Myocyte (in vitro differentiated cells): ENCODE measurements at places on chromosomes 4 and X. TPM values are rescaled to one million over a fixed set of nuclear protein-coding genes. Genes with fewer than 3 reads are reported as not detected.
A peak's percentile ranks its signal among the peaks of the same experiment; 100 is the strongest.

Gene NXT2
- total RNA-seq = 7.4 TPM in 2 replicates

Gene PFKFB1
- 0.16 TPM in 1 of 2 replicates, not detected in the other for total RNA-seq

Gene GRIA2
- total RNA-seq = not detected in 2 replicates

Gene FAM184B
- not detected in 2 replicates for total RNA-seq

Gene FGB
- total RNA-seq = not detected in 2 replicates

Gene PLA2G12A
- total RNA-seq = 22.2 and 22.4 TPM in 2 replicates

Gene MAGEB10
- not detected in 2 replicates for total RNA-seq

Gene PTPN13
- under 0.01 and 0.05 TPM in 2 replicates for total RNA-seq

Gene MMRN1
- total RNA-seq = not detected in 2 replicates

GRCh38 chr4:162535121-162535520, 371.3 kb upstream of the FSTL5 start:
- no peak for DNase-seq

GRCh38 chr4:183940864-183941263, 35.8 kb downstream of the STOX2 start:
- no peak for DNase-seq

- peak; percentile 29 for DNase-seq
Measured at GRCh38 chr4:152258804-152259708, 276.8 kb downstream of the FBXW7 start.

DNA sequence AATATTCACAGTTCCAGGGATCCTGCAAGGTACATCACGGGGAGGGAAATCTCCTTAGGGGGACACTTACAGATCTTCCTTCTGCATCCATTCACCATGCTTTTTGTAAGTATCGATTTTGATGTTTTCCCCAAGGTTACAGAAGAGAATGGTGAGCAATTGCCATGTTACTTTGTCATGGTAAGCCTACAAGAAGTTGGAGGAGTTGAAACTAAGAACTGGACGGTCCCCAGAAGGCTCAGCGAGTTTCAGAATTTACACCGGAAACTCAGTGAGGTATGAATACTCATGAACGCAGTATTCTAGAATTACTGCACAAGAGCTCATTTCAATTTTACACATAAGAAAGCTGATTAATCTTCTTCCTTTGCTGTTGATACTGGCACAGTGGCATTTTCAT, 53.9 kb downstream of the LRP2BP start:
- DNase-seq = no peak

GRCh38 chrX:39814391-39814790, 283.4 kb downstream of the BCOR start:
- peak; percentile 36 for DNase-seq

- peak; percentile 51 for DNase-seq
Measured at GRCh38 chr4:2261110-2261852, 628 bp downstream of the MXD4 start.

DNA sequence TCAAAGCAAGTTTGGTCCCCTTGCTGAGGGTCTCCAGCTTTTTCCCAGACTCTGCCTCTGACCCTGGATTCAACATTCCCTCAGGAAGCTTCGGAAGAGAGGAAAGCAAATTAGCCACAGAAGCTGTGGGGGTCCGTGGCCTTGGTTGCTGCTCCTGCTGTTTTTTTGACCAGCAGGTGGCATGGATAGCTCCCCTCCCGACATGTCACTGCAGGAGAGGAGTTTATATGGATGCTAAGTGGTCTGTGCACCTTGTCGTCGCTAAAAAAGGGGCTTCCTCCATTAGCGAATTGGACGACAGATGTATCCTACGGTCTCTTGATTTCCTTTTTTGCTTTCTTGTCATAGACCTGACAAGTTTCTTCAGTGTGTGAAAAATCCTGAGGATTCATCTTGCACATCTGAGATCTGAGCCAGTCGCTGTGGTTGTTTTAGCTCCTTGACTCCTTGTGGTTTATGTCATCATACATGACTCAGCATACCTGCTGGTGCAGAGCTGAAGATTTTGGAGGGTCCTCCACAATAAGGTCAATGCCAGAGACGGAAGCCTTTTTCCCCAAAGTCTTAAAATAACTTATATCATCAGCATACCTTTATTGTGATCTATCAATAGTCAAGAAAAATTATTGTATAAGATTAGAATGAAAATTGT, 70.2 kb downstream of the CD38 start:
- no peak for DNase-seq

DNA sequence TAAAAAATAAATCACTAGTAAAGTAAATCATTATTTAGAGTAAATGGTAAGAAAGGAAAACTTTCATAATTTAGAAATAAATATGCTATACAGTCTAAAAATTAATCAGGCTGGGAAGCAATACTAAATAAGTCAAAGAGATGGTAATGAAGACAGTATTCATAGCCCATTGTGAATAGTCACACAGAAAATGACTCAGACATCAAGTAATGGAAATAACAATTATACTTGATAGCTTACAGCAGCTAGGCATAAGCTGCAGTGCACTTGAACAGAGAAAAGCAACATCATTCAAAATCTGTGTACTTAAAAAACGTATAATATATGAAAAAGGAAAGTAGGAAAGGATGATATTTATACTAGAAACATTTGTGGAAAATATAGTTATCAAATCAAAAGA, 642.5 kb upstream of the GNPDA2 start:
- DNase-seq = no peak

DNA sequence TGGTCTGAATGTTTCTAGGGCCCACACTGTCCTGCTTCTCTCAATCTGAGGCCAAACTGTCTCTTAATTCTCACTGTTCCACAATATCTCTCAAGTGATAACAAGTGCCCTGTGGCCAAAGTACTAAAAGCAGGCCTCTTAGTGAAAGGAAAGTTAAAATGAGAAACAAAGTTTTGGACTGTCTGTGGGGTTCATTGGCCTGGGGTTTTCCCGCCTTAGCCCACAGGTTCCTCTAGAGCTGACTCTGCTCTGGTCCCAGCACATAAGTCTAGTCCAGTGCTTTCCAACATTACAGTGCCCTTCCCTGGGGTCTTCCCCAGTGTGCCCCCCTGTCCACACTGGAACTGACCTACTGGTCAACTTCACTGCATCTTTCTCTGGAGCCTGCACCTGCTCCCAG, 6.3 kb downstream of the MAGEB1 start:
- DNase-seq = no peak

- no peak for DNase-seq
Measured at GRCh38 chr4:109040441-109040840, 262.0 kb downstream of the COL25A1 start.

GRCh38 chrX:115297189-115297588, 7.7 kb downstream of the LUZP4 start:
- no peak for DNase-seq

DNA sequence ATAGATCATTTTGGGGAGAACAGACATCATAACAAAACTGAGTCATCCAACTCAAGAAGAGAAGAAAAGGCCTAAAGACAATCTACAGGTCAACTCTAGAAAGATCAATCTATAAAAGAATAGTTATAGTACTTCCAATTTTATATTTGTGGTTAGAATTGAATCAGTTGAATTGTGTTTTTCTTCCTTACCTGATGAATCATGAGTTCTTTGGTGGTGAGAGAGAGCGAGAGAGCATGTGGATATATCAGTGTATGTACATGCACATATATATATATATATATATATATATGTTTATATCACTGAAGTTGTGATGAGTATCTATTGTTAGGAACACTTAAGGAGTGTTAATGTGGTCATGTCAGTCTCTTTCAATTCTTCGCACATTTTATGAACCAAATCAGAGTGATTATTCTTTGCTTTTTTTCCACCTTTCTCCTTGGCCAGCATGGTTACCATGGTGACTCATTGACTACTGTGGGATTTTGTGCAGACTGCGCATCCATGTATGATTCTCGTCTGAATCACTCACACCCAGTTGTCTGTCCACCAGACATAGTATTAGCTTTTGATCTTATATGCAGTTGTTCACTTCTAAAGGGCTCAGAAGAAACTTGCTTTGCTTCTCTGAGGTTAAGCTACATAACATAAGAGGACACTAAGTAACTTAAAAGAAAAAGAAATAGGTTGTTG, 90.4 kb upstream of the RAB40AL start:
- no peak for DNase-seq

DNA sequence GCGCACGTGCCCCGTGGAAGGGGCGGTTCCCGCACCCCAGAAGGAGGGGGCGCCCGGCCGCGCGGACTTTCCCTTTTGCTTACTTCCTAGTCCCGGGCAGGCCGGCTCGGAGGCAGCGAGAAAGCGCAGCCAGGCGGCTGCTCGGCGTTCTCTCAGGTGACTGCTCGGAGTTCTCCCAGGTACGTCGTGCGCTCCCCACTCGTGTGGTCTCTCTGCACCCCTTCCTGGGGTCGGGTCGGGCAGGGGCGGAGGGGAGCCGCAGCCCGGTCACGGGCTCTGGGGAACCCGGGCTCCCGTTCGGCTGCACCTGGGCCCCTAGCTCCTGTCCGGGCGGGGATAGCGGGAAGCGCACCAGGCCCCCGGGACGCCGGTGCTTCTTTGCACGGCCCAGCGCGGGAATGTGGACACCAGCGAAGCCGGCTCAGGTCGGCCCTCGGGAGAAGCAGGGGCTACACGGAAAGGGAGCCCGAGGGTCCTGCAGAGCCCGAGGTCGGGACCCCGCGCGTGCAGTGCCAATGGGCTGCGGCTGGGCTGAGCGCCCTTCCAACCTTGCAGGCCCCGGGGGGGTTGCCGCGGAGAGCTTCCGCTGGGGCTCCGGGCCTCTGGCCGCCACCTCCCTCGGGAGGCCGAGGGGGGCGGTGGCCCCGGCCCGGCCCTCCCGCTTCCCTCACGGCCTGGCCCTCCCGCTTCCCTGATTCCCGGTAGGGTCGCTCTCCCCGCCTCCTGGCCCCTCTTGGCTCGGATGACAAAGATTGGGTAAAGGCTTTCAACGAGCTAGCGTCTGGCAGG, at the start of gene TLR2:
Gene TLR2 (plus strand): TSS at position 99 of the 789 bp plus-strand sequence. CDS start 18,628 bp downstream, outside the sequence.
- DNase-seq = no peak
